Hematopoietic multipotent progenitor cell (in vitro differentiated cells): ENCODE measurements at places on chromosomes 2 and 18. TPM values are rescaled to one million over a fixed set of nuclear protein-coding genes. Genes with fewer than 3 reads are reported as not detected.

DNA sequence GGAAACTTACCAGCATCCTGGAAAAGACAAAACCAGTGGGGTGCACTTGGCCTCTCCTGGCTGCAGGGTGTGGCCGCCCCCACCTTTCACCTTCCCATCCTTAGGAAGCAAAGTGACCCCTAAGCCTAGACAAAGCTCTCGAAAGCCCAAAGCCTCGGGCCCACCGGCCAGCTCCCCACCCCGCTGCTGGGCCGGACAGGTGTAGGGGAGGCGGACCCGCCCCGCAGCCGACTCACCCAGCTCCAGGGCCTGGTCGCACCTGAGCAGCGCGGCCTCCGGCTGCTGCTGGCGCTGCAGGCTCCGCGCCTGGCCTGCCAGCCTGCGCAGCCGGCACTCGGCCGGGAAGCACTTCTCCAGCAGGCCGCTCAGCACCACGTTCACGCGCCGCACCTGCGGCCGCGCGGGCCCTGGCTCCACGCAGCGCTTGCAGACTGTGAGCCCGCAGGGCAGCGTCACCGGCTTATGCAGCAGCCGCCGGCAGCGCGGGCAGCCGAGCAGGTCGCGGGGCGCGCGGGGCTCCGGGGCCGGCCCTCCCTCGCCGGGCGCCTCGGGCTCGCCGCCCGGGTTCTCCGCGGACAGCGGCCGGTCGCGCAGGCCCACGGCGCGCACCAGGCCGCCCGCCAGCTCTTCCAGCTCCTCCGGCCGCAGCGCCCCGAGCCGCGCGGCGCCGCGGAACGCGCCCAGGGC, 979 bp downstream of the LONRF2 start:
- no peak for DNase-seq

DNA sequence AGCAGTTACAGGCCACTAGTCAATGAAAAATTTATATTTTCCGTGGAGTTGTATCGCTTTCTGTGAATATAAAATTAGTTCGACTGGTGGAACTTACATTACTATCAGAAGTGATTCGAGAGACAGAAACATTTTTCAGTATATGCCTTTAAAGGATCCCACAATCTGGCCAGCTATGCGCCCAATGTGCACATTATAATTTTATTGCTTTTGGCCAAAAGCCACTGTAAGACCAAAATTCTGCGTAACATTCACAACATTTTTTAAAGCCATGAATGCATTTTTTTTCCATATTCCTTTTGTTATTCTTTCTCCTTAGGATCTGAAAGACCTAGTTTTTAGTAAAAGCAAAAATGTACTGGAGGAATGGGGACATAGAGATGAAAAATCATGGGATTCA, 131.0 kb upstream of the CHAC2 start:
- no peak for DNase-seq

GRCh38 chr2:166958986-166959481, 70.8 kb downstream of the XIRP2 start:
- DNase-seq = no peak

DNA sequence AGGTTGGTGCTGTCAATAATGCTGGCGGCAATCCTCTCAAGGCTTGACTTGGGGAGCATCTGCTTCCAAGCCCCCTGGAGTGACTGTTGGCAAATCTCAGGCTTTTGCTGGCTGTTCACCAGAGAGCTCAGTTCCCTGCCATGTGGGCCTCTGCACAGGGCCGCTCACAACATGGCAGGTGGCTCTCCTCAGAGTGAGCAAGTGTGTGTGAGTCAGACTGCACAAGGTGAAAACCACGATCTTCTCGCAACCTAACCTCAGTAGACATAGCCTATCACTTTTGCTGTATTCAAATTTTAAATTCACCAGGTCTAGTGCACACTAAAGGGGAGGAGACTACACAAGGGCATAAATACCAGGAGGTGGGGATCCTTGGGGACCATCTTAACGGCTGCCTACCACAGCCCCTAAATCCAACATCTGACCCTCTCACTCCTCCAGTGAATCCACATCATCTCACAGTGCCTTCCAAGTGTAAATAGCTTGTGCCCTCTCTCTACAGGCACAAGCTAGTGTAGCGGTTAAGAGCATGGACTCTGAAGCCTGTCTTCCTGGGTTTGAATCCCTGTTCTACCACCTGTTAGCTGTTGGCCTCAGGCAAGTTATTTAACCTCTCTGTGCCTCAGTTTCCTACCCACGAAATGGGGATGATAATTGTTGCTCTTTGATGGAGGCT, 187.7 kb upstream of the CXCR4 start:
- no peak for DNase-seq

GRCh38 chr2:237885111-237885930, 25.9 kb downstream of the RAMP1 start:
- no peak for DNase-seq

DNA sequence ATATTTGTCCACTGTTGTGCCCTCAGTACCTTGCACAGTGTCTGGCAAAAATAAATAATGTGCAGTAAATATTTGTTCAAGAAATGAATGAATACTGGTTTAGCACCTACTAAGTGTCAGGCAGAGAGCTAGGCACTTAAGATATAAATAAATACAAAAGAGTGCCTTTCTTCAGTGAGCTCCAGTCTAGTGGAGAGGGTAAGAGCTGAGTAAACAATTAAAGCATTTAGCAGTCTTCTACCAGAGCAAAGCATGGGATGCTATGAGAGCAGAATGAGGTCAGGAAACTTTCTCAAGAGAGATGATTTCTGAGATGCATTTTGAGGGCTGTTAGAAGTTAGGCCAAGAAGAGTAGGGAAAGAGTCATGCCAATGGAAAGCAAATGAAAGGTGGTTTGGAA, 314.7 kb downstream of the DSC3 start:
- DNase-seq = no peak

DNA sequence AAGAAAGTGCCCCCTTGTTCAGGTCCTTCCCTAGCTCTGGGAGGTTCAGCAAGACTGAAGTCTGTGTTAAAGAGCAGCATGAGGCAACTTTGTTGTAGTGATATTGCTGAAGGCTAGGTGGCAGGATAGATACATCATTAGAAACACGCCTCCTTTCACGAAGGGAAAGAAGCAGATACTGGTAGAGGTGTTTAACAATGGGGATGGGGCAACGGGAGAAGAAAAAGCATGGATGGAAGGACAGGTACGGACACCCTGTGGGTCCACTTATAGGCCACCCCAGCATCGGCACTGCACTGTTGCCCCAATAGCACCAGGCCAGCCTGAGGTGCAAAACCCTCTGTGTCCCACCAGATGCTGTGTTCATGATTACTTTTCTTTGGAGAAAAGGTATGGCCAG, 3.5 kb upstream of the IGFBP5 start:
- DNase-seq = no peak

Gene SALL3
- not detected for total RNA-seq

DNA sequence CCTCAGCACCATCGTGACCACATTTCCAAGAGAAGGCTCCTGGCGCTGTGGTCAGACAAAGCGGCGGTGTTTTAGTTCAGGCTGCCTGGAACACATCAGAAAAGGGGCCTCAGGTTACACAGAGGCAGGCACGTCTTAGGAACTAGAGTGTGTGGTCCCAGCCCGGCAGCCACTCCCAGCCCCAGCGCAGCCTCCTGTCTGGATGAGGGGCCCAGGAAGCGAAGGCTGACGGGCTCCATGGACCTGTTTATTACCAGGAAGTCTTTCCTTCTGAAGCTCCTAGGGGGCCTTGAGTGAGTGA, 10.0 kb upstream of the GPR55 start:
- no peak for DNase-seq

DNA sequence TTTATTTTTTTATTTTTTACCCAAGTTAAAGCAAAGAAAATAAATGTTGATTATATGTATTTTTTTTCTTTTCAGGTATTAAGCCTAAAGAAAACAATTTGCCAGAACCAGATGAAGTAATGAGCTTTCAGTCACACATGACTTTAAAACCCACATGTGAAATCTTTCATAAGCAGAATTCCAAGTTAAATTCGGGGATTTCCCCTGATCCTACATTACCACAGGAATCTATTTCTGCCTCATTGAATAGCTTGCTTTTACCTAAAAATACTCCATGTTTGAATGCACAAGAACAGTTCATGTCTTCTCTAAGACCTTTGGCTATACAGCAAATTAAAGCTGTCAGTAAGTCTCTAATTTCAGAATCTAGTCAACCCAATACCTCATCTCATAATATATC, 26.6 kb downstream of the GEN1 start:
- DNase-seq = no peak

DNA sequence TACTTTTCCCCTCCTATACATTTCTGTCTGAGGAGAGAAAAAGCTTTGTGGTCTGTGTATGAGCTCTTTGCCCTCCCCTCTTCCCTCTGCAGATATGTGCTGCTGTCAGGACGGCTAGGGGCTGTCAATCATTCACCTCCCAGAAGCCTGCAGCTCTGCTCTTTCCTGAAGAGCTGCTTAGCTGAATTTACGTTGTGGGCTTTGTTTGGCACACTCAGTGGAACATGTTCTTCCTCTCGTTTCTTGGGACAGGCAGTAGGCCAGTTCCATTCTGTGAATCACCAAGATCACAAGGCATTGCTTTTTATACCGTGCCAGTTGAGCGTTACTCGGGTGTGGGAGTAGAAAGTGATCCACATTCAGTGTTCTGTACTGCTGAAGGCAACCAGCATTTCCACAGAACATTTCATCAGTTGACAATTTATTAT, 136.7 kb downstream of the LAMA3 start:
- no peak for DNase-seq

GRCh38 chr2:62010632-62011256, 105.3 kb downstream of the COMMD1 start:
- no peak for DNase-seq

GRCh38 chr2:82852787-82853186, 1606.3 kb downstream of the SUCLG1 start:
- DNase-seq = no peak

GRCh38 chr2:29108225-29108624, 7.0 kb upstream of the CLIP4 start:
- DNase-seq = no peak

GRCh38 chr18:48399303-48400075, 9.7 kb downstream of the ZBTB7C start:
- no peak for DNase-seq

Gene TTN
- 1.1 TPM for total RNA-seq

- DNase-seq = peak; percentile 81
Measured at GRCh38 chr2:42928692-42929545, 136.5 kb upstream of the HAAO start.

DNA sequence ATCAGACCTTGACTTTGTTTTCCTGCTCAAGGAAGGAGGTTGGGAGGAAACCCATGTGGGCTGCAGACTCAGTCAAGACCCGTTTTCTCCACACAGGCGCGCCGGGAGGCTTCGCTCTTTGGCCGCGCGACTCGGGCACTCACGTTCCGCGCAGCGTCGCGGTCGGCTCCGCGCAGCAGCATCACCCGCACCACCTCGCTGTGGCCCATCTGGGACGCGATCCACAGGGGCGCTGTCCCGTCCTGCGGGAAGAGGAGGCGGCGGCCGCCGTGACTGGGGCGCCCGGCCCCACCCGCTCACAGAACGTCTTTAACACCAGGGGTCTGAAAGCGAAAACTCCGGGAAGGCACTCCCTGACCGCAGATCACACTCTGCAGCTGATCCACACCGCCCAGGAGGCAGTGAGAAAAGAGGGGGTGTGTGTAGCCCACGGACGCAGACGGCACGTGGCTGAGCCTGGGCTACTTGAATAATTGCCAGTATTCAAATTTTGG, 33.1 kb upstream of the NPC1 start:
- DNase-seq = peak; percentile 32

DNA sequence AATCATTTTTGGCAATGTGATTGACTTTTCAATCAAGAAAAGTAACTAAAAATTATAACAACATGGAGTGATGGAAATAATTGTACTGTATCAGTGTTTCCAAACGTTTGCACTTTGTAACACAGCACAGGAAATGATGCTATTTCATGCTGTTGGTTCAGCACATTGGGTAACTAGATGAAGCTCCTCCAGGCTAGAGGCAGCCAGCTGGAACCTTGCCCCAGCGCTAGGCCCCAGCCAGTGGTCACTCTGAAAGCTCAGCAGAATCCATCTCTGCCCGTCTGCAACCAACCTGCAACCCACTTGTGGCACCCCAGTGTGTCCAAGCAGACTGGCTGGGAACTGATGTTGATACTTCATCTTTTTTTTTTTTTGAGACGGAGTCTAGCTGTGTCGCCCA, 15.3 kb downstream of the UNC50 start:
- no peak for DNase-seq

DNA sequence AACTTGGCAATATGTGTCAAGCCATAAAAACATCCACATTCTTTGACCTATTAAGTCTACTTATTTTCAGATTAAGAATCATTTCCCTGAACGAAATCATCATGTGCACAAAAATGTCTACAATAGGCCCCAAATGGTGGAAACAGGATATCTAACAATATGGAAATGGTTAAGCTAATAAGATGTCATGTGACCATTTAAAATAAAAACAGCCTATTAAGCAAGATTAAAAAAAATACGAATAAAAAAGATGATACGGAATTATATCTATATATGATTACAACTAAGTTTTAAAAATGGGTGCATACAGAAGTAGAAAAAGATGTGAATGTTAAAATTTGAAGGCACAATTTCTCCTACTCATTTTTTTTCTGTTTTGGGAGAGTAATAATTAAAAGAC, 118.6 kb upstream of the ACVR1C start:
- no peak for DNase-seq

DNA sequence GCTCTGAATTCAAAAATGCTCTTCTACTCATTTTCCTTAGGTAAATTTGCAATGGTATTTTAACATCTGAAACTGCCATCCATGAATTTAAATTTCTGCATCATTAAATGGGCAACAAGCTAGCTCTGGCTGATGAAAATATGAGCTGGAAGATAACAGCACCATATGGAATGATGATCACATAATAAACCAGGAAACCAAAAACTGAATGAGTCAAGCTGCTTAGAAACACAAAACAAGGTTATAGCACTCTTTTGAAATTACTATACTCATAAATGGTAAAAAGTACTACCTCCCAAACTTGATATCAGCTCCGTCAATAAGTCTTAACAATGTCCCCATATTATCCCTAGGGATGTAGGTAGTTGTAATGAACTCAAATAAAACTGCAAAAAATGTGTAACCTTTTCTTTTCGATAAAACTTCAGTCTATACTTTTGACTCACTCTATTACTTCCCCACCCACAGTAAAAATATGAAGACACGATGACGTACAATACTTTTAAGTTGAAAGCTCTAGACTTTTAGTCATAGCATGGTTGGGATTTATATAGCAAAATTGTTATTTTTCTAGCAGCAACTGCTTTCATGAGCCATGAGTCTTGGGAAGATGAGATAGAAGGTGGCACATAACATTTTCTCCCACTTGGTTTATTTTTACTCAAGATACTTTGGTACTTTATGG, 396.7 kb downstream of the CDH2 start:
- DNase-seq = no peak

GRCh38 chr2:46666754-46667153, 187.4 kb downstream of the TMEM247 start:
- no peak for DNase-seq
